ENCODE measurements at places on chromosomes 2 and 18.

- DNase-seq, result no peak
Observed at GRCh38 chr2:142531377-142531776, 346.1 kb upstream of the KYNU start.

DNA sequence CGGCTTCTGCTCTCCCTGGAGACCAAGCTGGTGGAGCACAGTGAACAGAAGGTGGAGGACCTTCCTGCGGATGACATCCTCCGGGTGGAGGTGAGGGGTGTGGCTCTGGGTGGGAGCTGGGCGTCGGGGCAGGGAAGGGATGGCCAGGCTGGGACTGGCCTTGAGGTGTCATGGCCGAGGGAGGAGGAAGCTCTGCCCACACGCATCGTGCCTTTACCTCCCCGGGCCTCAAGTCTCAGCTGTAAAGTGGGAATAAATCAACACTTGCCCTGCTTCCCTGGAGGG, 98.2 kb downstream of the DYSF start:
- no peak for DNase-seq

GRCh38 chr18:78517973-78518372, 461.6 kb upstream of the SALL3 start:
- no peak for DNase-seq

DNA sequence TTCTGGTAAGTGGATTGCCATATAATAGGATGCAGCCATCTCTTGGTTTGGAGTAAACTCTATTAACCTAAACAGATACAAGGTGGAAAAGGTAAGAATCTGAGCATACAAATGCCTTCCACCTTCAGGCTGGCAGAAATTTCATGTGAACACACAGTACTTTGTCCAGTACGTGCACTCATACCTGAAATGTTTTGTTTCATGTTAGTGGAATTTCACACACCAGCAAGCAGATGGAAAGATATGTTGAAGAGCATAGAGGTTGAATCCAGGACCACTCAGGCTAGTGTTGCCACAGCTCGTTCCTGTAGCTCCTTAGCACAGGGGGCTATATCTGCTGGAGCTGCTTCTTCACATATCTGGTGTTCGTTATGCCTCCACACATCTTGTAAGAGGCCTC, 34.0 kb downstream of the CRIM1 start:
- DNase-seq, result no peak

DNA sequence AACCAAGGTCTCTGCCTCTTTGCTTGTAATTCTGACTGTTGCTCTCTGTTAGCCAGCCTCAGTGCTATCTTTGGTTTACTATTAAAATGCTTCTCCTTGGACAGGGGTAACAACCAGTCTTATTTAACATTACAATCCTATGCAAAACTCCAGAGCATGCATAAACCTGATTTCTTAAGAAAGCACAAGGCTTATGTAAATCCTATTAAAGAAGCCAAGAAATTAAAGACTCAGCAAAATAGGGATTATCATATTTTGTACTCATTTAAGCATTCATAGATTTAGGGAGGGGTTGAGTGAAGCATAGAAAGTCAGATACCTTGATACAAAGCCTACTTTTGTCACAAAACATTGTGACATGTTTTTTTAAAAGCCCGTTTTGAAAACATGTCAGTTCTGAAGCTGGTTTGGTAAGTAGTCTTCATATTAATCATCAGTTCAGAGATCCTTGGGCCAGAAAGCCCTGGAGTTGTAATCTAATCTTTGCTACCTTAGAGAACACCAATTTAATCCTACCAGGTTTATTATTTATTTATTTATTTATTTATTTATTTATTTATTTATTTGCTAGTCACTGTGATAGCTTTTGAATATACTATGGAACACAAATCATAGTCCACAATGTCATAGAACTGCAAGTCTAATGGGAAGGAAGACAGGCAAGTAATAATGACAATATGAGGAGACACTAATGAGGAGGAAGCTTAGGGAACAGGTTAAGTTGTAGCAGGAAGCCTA, 158.0 kb upstream of the HNMT start:
- DNase-seq, result no peak

DNA sequence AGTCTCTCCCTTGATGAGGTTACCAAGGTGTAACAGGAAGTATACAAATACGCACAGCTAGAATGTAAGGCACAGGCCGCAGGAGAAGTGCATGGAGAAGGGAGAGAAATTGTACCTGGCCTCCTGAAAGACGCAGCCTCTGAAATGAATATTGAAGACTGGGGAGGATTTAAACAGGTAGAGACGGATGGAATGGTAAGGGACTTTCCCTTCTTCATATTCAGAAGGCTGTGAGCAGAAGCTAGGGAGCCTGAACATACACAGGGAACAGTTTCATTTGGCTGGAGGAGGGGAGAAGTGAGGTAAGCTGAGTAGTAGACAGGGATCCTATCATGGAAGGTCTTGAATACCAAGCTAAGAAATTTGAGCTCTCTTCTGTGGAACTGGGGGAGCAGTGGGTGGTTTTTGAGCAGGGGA, 112.7 kb downstream of the ANKRD44 start:
- no peak for DNase-seq

DNA sequence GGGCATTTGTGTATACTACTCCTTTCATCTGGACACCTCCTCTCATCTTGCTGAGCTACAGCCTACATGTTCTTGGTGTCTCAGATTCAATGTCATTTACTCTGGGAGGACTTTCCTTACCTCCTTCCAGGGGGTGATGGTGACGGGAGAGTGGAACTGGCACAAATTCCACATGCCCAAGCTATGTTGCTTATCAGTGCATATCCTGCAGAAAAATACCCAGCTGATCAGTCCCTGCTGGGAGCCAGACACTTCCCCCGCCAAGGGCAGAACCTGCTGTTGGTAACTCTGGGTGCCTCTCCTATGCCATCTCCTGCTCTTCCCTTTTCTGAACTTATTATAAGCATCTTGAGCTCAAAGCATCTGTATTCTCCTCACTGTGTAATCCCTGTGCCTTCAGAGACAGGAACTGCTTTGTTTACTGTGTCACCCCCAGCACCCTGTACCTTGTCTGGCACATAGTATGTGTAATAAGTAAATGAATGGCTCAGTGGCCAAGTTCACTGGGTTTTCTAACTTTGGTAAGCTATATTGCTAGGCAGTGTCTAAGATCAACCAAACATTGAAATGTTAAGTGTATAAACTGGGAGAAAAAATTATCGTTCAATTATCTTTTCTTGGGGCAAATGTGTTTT, 87.7 kb upstream of the LPIN2 start:
- DNase-seq, result no peak

- DNase-seq, result peak; percentile 45
Observed at GRCh38 chr2:73112026-73112912, 479 bp downstream of the RAB11FIP5 start.

DNA sequence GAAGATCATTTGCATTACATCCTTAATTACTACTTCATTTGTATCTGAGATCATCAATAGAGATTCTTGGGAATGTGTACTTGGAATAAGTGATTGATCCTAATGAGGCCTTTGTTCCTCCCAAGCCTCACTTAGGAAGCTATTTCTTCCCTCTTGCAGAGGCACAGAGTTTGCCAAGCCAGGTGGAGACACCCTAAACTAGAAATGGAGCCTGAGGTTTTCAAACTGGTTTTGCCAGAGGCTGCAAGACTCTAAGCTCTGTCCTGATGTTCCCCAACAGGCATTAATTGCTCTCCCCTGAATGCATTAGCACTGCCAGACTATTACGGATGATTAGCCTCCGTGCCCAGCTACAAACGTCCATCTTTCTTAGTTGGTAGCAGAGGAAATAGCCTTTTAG, 125.2 kb upstream of the LGALSL start:
- DNase-seq, result no peak

DNA sequence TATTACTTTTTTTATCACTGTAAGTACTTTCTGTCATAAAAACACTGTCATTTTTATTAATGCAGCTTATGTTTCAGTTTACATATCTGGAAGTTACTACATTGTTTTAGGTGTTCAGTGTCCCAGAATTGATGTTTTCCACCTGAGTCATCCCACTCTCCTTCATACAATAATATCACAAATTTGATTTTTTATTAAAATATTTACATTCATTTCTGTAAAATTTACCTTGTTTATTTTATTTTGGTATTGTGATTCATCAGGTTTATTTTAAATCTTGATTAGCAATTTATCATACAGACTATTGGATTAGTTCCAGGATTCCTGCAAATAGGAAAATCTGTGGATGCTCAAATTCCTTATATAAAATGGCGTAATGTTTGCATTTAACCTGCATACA, 1662.9 kb downstream of the SUCLG1 start:
- no peak for DNase-seq

GRCh38 chr2:176246331-176246730, 22.9 kb upstream of the MTX2 start:
- DNase-seq, result no peak

Measured in CD4-positive, alpha-beta T cell treated with Interleukin-6 for 4 hours (primary cell).